ENCODE measurements at places on chromosomes 2 and 18. TPM values are rescaled to one million over a fixed set of nuclear protein-coding genes. Genes with fewer than 3 reads are reported as not detected.

- no peak for DNase-seq
Measured at GRCh38 chr2:88211003-88211808, 41.1 kb downstream of the THNSL2 start.

DNA sequence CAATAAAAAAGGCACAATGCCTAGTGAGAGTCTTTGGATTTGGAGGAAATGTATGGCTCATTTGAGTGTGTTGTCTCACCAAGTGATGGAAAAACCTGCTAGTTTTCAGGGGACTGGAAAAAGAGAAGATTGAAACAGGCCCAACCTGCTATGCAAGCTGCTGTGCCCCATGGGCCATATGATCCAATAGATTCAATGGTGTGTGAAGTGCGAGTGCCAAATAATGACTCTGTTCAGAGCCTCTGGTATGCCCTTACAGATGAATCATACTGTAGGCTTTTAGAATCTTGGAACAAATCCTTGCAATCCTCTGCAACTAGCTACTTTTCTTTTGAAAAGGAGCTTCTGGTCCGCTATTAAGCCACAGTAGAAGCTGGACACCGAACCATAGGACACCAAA, 529.8 kb upstream of the CNTNAP5 start:
- DNase-seq: no peak

DNA sequence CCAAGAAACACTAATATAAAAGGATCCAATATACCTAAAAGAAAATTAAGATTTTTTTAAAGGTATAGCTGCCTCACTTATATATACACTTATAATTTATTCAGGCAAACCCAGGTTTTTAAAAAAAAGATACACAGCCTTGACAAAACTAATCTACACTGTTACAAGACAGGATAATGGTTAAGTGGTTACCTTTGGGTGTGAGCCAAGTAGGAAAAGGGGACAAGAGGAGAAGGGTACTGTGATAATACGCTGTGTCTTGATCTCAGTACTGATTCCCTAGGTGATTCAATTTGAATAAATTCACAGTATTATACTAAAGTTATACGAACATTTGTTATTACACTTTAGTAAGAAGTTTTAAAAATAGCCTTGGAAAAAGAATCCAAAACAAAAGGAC, 30.6 kb downstream of the KLHL41 start:
- DNase-seq: no peak

DNA sequence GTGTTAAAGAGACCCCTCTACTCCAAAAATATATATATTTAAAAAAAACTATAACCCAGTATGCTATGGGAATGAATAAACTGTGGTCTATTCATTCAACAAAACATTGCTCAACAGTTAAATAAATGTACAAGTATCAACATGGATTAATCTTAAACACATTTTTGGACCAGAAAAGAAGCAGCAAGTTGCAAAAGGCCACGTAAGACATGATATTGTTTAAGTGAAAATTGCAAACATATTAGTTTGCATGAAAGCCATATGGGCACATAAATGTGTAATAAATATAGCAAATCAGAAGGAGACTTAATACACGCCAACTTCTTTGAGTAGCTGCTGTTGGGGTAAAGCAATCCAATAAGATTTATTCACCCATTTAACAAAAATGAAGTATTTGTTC, 321.5 kb downstream of the FBXO15 start:
- DNase-seq: no peak

GRCh38 chr2:234355808-234356365, 141.0 kb downstream of the ARL4C start:
- DNase-seq: no peak

DNA sequence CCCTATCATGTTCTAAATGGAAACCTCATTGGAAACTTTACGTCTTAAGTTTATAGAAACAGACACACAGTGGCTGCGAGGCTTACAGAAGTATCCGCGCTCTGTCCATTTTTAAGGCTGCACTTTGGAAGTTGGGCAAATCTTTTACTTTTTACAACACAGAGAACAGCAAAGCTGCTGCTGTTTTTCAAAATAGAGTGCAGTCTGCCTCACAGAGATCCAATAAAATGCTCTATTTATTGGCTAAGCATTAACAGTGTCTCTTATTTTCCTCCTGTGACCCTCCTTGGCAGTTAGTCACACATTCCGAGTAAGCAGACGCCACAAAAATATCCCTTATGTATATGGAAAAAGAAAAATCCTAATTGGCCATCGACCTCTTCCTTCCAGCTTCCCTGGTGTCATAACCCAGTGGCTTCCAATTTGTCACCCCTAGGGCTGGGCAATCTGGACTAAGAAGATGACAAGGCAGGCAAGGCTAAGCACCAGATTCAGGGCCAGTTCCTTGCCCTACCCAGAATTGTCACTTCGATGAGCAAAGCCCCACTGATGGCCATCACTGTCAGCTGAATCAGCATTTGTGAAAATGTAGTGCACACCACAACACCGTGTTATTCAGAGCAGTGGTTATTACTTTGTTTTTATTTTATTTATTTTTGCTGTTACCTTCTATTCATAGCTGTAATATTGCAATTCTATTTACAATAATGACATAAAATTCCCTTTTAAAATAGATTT, 47.7 kb upstream of the MEIS1 start:
- DNase-seq: no peak

DNA sequence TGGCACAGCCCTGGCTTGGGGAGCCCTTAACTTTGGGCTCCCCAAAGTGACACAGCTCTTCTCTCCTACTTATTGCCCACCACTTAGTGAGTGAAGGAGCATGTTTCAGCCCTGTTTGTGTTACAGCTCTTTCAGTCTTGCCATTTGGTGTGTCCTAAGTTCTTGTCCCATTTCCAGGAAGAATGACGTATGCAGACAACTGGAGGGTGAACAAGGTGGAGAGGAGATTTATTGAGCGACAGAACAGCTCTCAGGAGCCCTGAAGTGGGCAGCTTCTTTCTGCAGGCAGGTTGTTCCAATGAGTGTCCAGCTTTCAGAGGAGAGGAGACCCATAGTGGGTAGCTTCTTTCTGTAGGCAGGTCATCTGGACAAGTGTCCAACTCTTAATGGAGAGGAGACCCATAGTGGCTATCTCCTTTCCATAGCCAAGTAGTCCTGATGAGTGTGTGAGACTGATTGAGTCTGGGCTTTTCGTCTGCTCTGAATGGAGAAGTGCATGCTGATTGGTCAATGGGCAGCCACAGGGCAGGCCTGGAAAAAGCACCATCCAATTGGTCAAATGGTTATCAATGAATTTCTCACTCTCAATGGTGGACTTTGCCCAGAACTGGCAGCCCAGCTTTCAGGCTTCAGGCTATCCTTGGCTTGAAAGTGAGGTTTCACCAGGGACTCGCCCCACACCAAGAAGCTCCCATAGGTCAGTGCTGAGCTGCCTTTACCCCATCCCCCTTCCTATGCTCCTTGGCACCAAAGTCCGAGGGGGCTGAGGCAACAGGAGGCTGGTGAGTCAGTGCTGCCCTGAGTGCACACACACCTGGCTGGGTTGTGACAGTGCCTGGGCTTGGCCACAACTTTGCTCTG, 688.2 kb downstream of the NYAP2 start:
- no peak for DNase-seq

GRCh38 chr18:8721716-8722115, 16.4 kb downstream of the MTCL1 start:
- DNase-seq: no peak

- DNase-seq: no peak
Measured at GRCh38 chr2:191526536-191526935, 151.4 kb upstream of the NABP1 start.

DNA sequence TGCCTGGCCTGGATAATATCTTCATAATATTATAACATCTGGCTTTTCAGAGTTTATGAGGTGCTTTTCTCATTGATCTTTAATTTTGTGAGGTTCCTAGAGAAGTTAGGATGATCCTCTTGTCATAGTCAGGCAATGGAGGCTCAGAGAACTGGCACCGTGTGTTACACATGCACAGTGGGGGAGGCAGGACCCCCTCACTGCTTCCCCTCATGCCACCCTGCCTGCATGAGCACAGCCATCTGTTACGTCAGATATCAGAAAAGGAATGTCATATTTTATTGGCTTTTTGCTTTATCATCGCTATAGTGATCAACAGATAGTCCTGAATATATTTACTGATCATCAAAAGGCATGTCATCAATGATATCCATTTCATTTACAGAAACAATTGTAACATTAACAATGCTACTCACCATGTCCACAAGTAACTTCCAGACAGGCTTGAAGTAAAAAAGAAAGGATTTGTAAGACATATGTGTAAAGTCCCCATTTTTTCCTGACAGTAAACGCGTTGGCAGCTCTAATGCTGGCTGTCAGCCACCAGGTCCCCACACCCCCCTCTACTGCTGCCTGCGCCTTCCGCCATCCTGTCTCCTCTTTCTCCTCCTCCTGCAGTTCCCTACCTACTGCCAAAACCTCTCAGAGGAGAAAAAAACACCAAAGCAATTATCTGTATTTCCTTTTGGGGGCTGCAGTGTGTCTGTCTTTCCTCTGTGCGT, 18.8 kb downstream of the ENOSF1 start:
- no peak for DNase-seq

DNA sequence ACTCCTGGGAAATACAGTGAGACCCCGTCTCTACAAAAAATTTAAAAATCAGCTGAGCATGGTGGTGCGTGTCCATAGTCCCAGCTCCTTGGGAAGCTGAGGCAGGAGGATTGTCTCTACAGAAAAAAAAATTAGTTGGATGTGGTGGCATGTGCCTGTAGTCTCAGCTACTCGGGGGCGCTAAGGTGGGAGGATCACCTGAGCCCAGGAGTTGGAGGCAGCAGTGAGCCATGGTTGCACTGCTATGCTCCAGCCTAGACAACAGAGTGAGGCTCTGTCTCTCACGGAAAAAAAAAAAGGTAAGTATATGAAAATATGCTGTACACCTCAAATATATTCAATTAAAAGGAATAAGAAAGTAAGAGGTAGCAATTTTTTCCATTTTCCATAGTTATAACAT, 92.5 kb upstream of the TGIF1 start:
- no peak for DNase-seq

DNA sequence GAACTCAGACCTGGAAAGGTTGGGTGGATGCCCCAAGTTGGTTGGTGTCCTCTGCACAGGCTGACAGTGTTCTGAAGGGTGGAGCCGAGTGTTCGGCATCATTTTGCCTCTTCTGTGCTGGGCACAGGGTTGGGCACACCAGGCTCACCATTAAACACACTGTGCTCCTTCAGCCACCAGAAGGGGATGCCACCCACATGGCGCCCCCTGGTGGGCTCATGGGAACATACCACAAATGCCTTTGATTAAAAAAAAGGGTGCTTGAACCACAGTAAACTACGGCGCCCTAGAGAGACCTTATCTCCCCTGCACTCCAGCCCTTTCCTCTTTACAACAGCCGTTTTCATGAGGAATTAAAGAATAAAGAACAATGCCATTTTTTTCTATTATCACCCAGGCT, 89.4 kb downstream of the CELF4 start:
- DNase-seq: no peak

- DNase-seq: no peak
Measured at GRCh38 chr2:129437725-129438124, 541.7 kb upstream of the RAB6C start.

DNA sequence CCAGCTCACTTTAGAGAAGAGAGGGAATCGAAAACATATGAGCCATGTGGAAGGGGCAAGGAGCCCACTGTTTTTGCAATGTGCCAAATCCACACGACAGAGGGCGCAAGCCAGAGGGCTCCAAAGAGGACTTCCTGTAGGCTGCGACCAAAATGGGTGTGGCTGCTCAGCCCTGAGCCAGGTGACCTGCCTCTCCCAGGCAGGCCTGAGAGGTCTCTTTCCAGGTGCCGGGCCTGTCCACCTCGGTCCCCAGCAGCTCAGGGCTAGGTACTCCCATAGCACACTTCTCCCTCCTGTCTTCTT, 153.8 kb downstream of the TTC32 start:
- DNase-seq: no peak

- DNase-seq: no peak
Measured at GRCh38 chr2:164764996-164765395, 76.6 kb downstream of the COBLL1 start.

DNA sequence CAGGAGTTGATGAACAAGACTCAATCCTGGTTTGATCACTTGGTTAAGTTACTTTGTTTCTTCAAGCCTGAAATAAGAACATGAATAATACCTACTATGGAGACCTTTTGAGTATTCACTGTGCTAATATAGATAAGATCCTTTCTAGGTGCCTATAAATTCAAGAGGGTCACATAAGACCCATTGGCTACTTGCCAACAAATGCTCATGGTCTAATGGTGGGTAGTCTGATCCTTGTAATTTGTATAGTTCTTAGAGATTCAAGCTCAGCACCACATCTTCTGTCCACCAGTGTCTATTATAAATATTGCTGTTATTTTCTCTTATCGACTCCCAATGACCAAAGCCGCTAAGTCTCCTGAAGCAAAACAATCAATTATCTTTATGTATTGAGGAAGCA, 27.4 kb upstream of the ACSL3 start:
- no peak for DNase-seq

DNA sequence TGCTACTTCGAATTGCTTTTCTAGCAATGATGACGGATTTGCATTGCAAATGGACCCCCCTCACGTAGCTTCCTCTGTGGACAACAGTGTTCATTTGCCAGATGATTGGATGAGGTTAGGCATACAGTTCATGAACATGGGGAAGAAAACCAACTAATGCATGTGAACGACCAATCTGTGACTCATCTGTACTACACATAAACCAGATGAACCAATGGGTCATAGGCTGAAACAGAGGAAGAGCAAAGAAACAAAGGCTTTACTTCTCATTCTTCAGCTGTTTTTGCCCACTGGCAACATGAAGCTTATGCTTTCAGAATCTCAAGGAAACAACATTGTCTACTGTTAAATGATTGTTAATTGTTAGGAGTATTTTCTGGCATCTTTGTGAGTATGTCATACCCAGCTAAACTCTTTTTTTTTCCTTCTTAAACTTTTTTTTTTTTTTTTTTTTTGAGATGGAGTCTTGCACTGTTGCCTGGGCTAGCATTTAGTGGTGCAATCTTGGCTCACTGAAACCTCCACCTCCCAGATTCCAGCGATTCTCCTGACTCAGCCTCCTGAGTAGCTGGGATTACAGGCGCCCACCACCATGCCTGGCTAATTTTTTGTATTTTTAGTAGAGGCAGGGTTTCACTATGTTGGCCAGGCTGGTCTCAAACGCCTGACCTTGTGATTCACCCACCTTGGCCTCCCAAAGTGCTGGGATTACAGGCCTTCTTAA, 35.5 kb downstream of the EFEMP1 start:
- no peak for DNase-seq

The APLF gene
- 0.46 TPM for total RNA-seq

The HOXD13 gene
- total RNA-seq: 5.2 TPM

The CHRNG gene
- not detected for total RNA-seq

The FZD7 gene
- 16.8 TPM for total RNA-seq

The RAB27B gene
- total RNA-seq: 28.5 TPM

The ANKRD30B gene
- total RNA-seq: not detected

The REEP1 gene
- total RNA-seq: 0.55 TPM

The SCYGR6 gene
- total RNA-seq: not detected

The KCTD1 gene
- 22.5 TPM for total RNA-seq

The TMEM37 gene
- 1.4 TPM for total RNA-seq

The ALPG gene
- total RNA-seq: not detected

The KCNS3 gene
- total RNA-seq: 0.23 TPM

The ZNF397 gene
- total RNA-seq: 13.8 TPM

The TCF23 gene
- not detected for total RNA-seq

The LDLRAD4 gene
- total RNA-seq: not detected

Measured in NCI-H460 (cell line).